ENCODE measurements at places on chromosomes 1 and 21.

DNA sequence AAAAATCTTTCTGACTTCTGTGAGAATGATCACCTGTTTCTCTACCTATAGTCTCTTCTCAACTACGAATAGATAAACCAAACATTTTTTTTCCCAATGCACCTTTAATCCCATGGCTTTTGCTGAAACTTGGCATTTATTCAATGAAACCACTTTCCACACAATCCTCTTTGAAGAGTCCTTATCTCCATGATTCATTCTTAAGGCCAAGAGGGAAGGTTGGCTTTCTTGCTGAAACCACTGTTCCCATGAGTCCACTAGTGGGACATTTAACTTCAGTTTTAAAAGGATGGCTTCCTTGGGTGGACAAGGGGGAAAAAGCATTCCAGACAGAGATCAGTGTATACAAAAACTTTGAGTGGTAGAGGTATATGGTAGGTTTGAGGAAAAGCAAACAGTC is 73.6 kb downstream of the CRB1 start:
- no peak for DNase-seq

DNA sequence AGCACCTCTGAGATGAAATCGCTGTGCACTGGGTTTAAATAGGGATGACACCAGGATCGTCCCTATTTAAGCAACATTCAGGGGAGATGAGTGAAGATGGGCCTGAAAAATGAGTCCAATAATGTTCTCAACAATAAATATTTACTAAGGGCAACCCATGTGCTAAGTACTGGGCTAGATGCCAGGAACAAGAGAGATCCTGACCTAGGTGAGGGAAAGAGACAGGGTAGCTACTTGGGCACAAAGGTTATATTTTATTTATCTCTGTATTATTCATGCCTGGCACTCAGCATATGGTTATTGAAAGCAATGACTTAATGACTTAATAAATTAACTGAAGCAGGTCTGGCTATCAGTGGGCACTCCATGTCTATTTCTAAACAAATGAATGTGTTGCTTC is 27.4 kb upstream of the AVPR1B start:
- DNase-seq: no peak

DNA sequence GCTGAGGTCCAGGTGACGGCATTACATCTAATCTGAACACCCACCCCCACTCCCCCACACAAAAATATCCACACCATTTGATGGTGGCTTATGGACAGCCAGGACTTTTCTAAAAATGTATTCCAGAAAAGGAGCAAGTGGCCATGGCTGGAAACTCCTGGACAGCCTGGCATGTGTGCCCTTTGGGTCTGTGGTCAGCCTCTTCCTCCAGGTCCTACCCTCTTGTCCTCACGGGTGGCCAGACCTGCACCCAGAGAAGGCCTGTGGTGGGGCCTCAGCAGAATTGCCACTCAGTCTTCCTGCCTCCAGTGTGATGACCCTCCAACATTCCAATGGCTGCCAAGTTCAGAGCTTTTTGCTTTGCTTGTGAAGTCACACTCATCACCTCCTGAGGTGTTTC is 600.6 kb downstream of the AJAP1 start:
- DNase-seq: no peak

GRCh38 chr1:89974696-89975470 is 20.0 kb upstream of the ZNF326 start:
- DNase-seq: no peak

- DNase-seq: no peak
Measured at GRCh38 chr1:7960867-7961215, 670 bp upstream of the PARK7 start.

GRCh38 chr1:53065391-53065790 is 3.4 kb downstream of the PODN start:
- DNase-seq: no peak

DNA sequence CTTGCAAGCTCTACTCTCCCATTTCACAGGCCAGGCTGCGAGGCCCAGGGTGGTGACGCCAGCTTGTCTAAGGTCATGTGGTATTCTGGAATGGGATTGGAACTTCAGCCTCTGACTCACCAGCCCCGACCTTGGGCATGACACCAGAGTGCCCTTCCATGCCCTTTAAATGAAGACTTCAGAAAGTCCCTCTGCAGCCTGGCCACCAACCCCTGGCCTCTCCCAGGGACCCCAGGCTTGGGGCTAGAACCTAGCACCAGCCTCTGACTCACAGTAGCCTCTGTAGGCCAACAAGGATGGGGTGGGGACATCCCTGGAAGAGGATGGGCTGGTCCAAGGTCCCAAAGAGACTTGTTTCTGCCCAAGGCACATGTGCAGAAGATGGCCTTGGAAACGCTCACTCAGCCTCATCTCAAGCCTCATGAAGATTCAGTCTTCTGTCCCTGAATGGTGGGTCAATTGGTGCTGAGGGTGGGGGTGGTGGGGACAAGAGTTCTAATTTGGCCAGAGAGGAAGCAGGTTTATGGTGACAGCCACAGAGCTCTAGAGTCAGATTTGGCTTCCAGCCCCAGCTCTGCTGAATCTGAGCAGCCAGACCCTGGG is 36.1 kb upstream of the RUNX3 start:
- no peak for DNase-seq

- DNase-seq: no peak
Measured at GRCh38 chr1:211632808-211633523, 42.5 kb downstream of the NEK2 start.

GRCh38 chr1:8297245-8297644 is 20.7 kb upstream of the SLC45A1 start:
- DNase-seq: no peak

GRCh38 chr1:30242722-30243457 is 480.5 kb downstream of the MATN1 start:
- no peak for DNase-seq

- DNase-seq: no peak
Measured at GRCh38 chr1:30616759-30617158, 106.6 kb downstream of the MATN1 start.

- DNase-seq: no peak
Measured at GRCh38 chr1:204130981-204131892, 20.6 kb downstream of the ETNK2 start.

GRCh38 chr1:93346421-93346993 is 800 bp downstream of the DR1 start:
- DNase-seq: peak; percentile 11

DNA sequence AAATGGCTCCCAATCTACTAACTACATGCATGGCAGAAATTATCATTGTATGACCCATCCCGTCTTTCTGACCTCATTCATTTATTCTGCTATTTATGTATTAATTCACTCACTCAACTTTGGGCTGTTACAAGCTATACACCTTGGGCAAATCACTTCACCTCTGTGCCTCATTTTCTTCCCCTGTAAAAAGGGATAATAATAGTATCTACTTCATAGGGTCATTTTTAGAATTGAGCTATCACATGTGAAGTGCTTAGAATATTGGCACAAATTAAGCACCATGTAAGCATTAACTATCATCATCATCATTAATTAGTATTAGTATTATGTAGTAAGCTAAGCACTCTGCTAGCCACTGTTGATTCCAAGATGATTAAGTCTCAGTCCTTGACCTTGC is 52.1 kb downstream of the NMNAT2 start:
- DNase-seq: no peak

DNA sequence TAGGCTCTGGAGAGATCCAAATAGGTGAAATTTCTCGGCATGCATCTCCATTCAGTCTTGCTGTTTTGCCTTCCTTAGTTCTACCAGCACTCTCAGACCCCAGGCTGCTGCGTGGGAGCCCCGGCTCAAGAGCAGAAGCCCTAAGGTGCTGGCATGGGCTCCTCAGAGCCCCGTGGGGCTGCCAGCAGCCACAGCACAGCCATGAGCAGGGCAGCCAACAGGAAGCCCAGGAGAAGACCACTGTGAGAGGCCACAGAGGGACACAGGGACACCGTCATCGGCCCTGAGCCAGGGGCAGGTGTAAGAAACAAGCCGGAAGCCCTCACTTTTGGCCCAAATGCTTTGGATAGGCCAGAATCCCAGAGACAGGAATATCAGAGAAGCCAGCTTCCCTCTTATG is 66.6 kb downstream of the HIVEP3 start:
- DNase-seq: no peak

GRCh38 chr1:177983077-177983476 is 13.2 kb upstream of the SEC16B start:
- DNase-seq: no peak

DNA sequence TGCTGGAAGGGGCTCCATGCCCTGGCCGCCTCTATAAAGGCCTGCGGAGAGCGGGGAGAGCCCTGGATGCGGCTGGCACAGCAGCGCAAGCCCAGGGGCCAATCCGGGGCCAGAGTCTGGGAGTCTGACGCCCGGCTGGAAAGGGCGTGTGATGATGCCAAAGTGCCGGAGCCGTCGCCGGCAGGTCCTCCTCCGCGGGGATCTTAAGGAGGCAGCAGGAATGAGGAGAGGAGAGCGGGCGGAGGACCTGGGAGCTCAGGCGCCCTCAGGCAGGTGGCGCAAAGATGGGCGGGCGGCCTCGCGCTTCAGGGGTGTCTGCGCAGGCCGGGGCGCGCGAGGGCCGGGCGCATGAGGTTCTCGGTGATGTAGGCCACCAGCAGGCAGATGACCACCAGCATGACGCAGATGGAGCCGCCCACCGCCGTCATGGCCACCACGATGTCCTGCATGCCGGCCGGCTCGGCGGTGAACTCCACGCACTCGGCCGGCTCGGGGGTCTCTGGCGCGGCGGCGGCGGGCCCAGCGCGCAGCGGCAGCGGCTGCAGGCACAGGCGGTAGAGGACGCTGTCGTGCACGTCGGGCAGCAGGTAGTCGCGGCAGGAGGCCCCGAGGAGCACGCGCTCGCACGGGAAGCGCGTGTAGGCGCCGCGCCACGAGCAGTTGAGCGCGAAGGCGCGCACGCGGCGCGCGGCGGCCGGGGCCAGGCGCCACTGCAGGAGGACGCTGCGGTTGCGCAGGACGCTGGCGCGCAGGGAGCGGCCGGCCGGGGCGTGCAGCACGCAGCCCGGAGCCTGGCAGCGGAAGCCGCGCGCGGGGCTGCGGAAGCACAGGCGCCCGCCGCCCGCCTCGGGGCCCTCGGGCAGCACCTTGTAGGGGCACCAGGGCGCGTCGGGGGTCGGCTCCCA is 653 bp downstream of the FNDC10 start:
- DNase-seq: no peak

GRCh38 chr1:213231795-213232231 is 180.8 kb downstream of the RPS6KC1 start:
- DNase-seq: no peak

GRCh38 chr1:162297208-162297607 is 79.4 kb downstream of the SPATA46 start:
- no peak for DNase-seq

- no peak for DNase-seq
Measured at GRCh38 chr1:245790441-245790840, 635.7 kb downstream of the KIF26B start.

DNA sequence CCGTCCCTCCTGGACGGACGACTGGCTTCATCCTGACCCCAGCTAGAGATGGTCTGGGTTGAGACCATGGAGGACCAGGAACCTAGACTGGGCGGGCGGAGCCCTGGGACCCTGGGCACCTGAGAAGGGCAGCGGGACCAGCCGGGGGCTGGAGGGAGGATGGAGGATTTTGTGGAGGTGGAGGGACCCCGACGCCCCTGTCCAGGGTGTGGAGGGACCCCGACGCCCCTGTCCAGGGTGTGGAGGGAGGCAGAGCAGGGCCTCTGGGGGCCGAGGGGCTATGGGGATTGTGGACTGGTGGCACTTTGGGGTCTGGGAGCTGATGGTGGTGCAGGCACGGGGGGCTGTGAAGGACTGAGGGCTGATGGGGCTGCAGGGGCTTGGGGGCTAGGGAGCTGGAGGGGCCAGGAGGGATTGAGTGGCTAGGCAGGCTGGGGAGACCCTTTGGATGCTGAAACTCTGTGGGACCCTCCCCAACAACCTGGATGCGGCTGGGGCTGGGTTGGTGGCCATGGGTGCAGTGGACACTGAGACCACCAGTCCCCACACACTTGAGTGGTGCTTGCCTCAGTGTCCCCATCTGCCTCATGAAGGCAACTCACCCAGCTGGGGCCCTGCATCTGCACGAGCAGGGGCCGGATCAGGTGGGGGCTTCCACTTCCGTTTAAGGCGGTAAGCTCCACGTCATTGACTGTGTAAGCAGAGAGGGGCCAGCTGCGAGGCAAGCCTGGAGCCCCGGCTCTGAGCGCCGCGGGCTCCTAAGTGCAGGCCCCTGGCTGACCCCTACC is 7.4 kb downstream of the GJC2 start:
- DNase-seq: no peak

DNA sequence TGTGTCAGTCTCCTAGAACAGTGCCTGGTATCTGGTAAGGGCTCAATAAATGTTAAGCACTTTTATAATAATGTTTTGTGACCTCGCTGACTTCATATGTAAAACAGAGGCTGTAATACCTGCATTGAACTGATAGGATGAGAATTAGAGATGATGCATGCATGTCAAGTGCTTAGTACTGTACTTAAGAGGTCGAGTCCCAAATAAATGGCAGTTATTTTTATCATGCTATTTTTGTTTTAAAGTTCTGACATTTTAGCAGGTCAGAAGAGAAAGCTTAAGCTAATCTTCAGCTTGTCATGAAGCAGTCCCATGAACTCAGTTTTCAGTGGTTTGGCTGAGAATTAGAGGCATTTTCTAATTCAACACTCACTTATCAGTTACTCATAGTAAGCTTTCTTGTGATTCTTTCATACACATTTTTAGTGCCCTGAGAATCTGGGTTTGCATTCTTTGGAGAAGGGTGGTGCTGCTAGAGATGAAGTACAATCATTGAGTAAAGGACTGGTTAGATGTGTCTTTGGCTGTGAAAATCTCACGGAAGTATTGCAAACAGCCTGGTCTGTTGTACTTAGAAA is 75.7 kb upstream of the RAVER2 start:
- DNase-seq: no peak

DNA sequence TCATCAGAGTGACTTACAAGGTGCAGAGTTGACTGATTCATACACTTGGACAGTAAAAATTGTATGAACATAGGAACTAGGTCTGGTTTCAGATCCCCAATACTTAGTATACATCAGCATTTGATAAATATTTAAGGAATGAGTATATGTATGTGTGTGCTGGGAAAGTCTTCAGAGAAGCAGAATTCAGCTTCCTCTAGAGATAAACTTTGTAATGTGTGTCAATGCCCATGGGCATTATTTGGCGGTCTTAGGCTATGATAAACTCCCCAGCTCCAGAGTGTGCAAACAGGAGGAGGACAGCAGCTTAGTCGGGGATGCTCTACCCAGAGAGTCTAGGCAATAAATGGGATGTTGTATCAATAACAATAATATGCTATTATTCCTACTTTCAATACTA is 2.9 kb upstream of the CAMK1G start:
- DNase-seq: no peak

GRCh38 chr1:99228153-99228552 is 36.1 kb upstream of the PLPPR4 start:
- DNase-seq: no peak

GRCh38 chr1:153568367-153569099 is 2.9 kb upstream of the S100A2 start:
- peak; percentile 68 for DNase-seq

- DNase-seq: no peak
Measured at GRCh38 chr1:118485757-118486156, 300.7 kb upstream of the SPAG17 start.

DNA sequence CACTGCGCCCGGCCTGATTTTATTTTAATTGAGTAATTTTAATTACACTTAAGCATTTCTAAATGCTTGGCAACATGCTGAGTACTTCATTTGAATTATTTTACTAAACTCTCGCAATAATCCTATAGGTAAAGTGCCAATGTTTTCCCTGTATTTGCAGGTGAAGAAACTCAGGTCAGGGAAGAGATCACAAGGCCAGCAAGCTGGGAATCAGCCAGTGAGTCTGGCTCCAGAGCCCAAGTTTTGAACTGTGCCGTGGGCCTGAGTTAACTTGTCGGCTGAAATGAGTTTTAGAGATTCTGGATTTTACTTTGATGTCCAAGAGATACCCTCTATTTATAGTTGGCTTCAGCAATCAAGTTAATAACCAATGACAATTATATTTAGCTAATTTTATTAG is 141.4 kb downstream of the CNIH3 start:
- DNase-seq: no peak

Data from stimulated activated CD4-positive, alpha-beta T cell treated with anti-CD3 and anti-CD28 coated beads, Interleukin-15, amount 100 ng/mL, for 1 hour (primary cell).